ENCODE measurements at places on chromosomes 4 and X.

DNA sequence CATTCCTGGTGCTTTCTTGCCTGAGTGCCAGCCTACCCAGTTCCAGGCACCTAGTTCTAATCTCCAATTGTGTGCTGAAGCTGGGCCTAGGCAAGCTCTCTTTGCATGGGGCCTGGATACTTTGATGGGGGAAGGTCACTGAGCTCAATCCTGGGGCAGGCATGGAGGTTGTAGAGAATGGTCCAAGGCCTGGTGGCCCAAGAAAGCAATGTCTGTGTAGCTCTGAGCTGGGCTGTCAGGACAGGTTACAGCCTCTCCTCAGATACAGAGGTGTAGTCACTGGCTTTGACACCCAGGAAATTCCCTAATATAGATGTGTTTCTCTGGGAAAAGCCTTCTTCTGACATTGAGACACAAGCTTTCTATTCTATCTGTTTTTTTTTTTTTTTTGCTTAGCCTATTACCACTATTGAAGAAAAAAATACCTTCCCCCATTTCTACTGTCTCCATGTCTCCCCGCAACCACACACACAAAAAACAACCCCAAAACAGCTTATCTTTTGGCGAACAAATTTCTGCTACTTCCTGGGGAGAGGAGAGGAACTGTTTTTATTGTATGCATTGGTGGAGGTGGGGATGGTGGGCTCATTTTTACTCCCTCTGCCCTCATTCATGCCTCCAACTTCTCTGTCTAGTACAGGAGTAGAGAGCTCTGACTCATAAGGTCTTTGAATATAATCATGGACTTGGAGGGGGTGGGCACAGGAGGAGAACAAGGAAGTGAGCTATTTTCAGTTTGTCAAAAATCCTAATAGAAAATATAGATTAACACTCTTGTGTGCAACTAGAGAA lies 66.7 kb upstream of the DHX15 start:
- DNase-seq, result no peak

DNA sequence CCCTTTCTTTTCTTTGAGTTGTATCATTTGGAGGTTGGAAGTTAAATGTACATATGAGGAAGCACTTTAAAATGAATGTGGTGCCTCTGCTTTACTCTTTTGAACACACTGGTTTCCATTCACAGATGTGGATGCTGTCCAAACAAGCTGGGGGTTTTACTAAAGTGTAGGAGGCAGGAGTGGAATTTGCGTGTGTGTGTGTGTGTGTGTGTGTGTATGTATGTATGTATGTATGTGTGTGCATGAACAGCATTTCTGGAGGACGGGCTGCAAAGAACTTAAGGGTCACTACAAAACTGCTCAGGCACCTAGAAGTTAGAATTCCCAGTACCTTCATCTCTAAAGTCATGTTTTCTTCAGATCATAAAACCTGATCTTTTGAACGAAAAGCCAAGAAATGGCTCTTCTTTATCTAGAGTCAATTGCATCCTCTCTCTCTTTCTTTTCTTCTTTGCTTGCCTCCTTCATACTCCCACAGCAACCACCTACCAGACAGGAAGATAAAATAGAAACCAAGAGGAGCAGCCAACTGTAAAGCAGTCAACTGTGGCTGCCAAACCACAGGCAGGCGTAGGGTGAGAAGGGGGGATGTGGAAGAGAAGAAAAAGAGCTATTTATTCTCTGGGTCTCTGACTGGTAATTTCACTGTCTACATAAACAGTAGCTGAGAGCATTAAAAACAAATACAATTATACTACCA lies 177.0 kb upstream of the RASGEF1B start:
- DNase-seq, result no peak

DNA sequence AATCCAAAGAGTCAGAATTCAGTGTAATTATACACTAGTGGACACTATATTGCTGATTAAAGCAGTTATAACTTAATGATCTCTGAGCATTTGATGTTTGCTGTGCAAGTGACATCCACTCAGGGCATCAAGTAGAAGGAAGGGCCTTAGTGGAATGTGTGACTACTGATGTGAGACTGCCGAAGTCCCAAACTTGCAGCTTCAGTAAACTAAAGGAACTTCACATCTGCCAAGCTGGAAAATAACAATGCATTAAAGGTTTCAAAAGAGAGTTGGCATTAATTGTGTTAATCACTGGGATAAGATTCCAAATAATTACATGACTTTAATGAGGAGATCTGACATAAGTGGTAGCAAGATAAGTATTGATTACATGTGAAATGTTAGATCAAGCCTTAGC lies 52.5 kb upstream of the SLC25A4 start:
- DNase-seq, result no peak

- no peak for DNase-seq
Observed at GRCh38 chr4:156733582-156733981, 238.0 kb downstream of the PDGFC start.

DNA sequence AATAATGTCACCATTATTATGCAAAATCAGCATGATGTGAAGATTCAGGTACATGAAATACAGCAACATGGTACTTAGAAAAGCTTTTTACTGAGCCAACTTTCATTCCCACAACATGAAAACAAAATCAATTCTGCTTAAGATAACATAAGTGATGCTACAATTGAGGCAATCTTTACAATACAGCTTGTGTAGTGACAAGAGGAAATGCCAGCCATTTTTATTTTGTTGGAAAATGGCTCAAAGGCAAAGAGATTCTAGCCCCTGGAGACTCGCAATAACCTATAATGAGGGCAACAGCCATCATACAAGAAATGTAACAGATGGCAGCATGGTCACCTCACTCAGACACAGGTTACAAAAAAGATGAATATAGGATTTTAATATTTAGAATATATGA lies 560.4 kb downstream of the SPOCK3 start:
- DNase-seq, result no peak

DNA sequence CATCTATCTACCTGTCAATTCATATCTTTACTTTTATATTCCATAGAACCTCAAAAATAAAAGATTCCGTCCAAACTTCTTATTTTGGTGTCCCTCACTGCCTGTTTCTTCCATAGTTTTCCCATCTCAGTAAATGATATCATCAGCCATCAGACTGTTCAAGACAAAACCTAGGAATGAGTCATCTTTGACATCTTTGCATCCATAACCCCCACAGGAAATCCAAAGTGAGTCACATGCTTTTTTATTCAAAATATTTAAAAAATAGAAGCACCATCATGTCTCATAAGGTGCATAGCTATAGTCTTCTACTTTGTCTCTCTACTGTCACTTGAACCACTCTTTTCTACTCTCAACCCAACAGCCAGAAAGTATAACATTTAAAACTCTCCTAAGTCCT lies 29.9 kb upstream of the CXXC4 start:
- no peak for DNase-seq

- DNase-seq, result no peak
Observed at GRCh38 chr4:23355258-23355657, 534.6 kb downstream of the PPARGC1A start.

DNA sequence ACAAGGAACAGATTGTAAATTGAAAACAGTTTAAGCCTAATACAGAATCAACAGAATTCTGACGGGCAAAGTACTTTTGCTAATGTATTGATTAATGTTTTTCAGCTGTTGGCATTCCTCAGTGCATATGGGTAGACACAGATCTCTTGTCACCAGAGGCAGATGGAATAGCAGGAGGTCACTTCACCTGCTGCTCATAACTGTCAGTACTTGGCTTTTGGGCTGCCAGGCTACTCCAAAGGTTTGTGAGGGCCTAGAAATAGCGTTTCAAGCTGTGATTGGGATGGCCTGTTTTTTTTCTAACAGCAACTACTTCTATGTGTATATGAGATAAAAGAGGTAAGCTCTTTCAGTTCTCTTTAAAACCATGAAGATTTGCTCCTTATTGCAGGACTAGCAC lies 307.5 kb upstream of the ANXA10 start:
- DNase-seq, result no peak

GRCh38 chr4:84681486-84682274 lies 98.8 kb downstream of the CDS1 start:
- DNase-seq, result no peak

GRCh38 chr4:180422989-180423711 lies 1820.1 kb upstream of the TENM3 start:
- DNase-seq, result no peak

- DNase-seq, result no peak
Observed at GRCh38 chrX:97637289-97637688, 753.6 kb downstream of the RPA4 start.

- DNase-seq, result no peak
Observed at GRCh38 chr4:180530787-180531186, 1712.4 kb upstream of the TENM3 start.
